A549 treated with dexamethasone at 1 μM for 4 hours (cell line): ENCODE measurements at places on chromosomes 12 and 14. TPM values are rescaled to one million over a fixed set of nuclear protein-coding genes. Genes with fewer than 3 reads are reported as not detected.

Gene SLC5A8
- total RNA-seq = not detected in 5 replicates

Gene MGP
- total RNA-seq = not detected in 5 replicates

Gene BDKRB1
- 0.38 to 0.66 TPM (median 0.44 TPM) in 5 replicates for total RNA-seq

Gene REP15
- total RNA-seq = 0.28 to 0.62 TPM (median 0.40 TPM) in 5 replicates

Gene PWP1
- 94.2 to 101 TPM (median 100 TPM) in 5 replicates for total RNA-seq

Gene TAS2R31
- 0.08 to 0.27 TPM (median 0.11 TPM) in 4 of 5 replicates, not detected in the other for total RNA-seq

Gene SERPINA10
- total RNA-seq = 0.04 TPM in 1 of 5 replicates, not detected in the others

Gene SYNDIG1L
- total RNA-seq = not detected in 5 replicates

Gene DNAJC22
- 18.9 to 22.9 TPM (median 22.1 TPM) in 5 replicates for total RNA-seq

Gene NANOG
- 0.05 to 0.08 TPM (median 0.06 TPM) in 4 of 5 replicates, not detected in the other for total RNA-seq

Gene EFS
- not detected in 5 replicates for total RNA-seq

Gene RPL10L
- not detected in 5 replicates for total RNA-seq

Gene ACOT4
- 1.5 to 1.8 TPM (median 1.7 TPM) in 5 replicates for total RNA-seq

Gene FGF6
- not detected in 5 replicates for total RNA-seq

Gene KCNK13
- 0.09 to 0.18 TPM (median 0.15 TPM) in 5 replicates for total RNA-seq

Gene GMPR2
- 52.0 to 70.3 TPM (median 55.1 TPM) in 5 replicates for total RNA-seq

Gene VRTN
- 0.08 TPM in 1 of 5 replicates, not detected in the others for total RNA-seq

Gene SLCO1B1
- total RNA-seq = 0.38 to 0.64 TPM (median 0.39 TPM) in 5 replicates

Gene RNFT2
- 2.7 to 3.3 TPM (median 2.8 TPM) in 5 replicates for total RNA-seq

Gene LRRC10
- not detected in 5 replicates for total RNA-seq

Gene TAS2R46
- total RNA-seq = not detected in 5 replicates

Gene BCL2L14
- total RNA-seq = not detected in 5 replicates

Gene ATF7
- total RNA-seq = 18.1 to 20.9 TPM (median 20.0 TPM) in 5 replicates

Gene PTPRB
- 0.49 to 0.82 TPM (median 0.69 TPM) in 5 replicates for total RNA-seq

Gene RHOJ
- total RNA-seq = not detected in 5 replicates

Gene PMEL
- 0.53 to 1.1 TPM (median 0.67 TPM) in 5 replicates for total RNA-seq

Gene LAG3
- total RNA-seq = 0.56 to 1.7 TPM (median 1.3 TPM) in 5 replicates

Gene MLEC
- 83.7 to 105 TPM (median 91.1 TPM) in 5 replicates for total RNA-seq

Gene NFATC4
- 0.09 to 0.28 TPM (median 0.15 TPM) in 5 replicates for total RNA-seq

Gene ACSM4
- not detected in 5 replicates for total RNA-seq

Gene OR4E2
- total RNA-seq = not detected in 5 replicates

Gene MED13L
- total RNA-seq = 25.2 to 39.3 TPM (median 37.4 TPM) in 5 replicates

Gene PYGL
- 141 to 181 TPM (median 174 TPM) in 5 replicates for total RNA-seq

Gene CLEC1B
- total RNA-seq = not detected in 5 replicates

Gene FAR2
- total RNA-seq = 0.11 to 0.20 TPM (median 0.17 TPM) in 3 of 5 replicates, not detected in the others

Gene PPP1R1A
- 0.09 to 0.27 TPM (median 0.25 TPM) in 5 replicates for total RNA-seq

Gene RD3L
- total RNA-seq = not detected in 5 replicates

Gene IFI27
- total RNA-seq = 0.62 to 1.6 TPM (median 0.87 TPM) in 5 replicates

Gene SIX1
- 5.5 to 7.4 TPM (median 6.7 TPM) in 5 replicates for total RNA-seq

Gene FSCB
- total RNA-seq = not detected in 5 replicates

Gene RNASE3
- total RNA-seq = not detected in 5 replicates

Gene HOXC11
- 0.58 to 0.82 TPM (median 0.73 TPM) in 5 replicates for total RNA-seq

Gene IL23A
- total RNA-seq = 0.17 to 0.49 TPM (median 0.32 TPM) in 4 of 5 replicates, not detected in the other

Gene GABARAPL1
- total RNA-seq = 31.0 to 48.5 TPM (median 38.3 TPM) in 5 replicates

Gene MARS1
- total RNA-seq = 152 to 199 TPM (median 172 TPM) in 5 replicates

Gene ST8SIA1
- total RNA-seq = 0.09 TPM in 1 of 5 replicates, not detected in the others

Gene KLHL28
- total RNA-seq = 4.8 to 8.5 TPM (median 5.6 TPM) in 5 replicates

Gene FAM222A
- 3.3 to 7.0 TPM (median 5.8 TPM) in 5 replicates for total RNA-seq
